ENCODE measurements at places on chromosomes 4 and X.
A peak's percentile ranks its signal among the peaks of the same experiment; 100 is the strongest.

DNA sequence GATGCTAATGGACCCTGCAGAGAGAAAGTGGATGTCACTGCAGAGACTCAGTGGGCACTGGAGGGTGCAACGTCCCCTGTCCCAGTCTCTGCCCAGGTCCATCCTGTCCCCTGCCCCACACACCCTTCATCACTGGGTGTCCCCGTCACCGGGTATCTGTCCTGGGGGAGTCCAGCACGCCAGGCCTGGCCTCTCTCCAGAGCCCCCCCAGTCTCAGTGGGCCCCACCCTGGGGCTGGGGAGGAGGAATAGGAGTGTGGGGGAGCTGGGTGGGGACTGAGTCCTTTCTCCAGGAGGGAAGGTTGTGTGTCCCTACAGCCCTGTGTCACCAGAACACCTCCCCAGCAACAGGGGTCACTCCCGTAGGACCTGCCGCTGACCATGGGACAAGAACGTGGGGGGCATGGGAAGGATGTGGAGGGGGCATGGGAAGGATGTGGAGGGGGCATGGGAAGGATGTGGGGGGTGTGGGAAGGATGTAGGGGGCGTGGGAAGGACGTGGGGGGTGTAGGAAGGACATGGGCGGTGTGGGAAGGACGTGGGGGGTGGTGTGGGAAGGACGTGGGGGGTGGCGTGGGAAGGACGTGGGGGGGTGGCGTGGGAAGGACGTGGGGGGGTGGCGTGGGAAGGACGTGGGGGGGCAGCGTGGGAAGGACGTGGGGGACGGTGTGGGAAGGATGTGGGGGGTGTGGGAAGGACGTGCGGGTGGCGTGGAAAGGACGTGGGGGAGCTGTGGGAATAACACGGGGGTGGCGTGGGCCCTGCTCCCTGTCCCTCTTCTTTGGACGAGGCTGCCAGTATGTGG, 21.0 kb upstream of the SPON2 start:
- DNase-seq, result no peak

DNA sequence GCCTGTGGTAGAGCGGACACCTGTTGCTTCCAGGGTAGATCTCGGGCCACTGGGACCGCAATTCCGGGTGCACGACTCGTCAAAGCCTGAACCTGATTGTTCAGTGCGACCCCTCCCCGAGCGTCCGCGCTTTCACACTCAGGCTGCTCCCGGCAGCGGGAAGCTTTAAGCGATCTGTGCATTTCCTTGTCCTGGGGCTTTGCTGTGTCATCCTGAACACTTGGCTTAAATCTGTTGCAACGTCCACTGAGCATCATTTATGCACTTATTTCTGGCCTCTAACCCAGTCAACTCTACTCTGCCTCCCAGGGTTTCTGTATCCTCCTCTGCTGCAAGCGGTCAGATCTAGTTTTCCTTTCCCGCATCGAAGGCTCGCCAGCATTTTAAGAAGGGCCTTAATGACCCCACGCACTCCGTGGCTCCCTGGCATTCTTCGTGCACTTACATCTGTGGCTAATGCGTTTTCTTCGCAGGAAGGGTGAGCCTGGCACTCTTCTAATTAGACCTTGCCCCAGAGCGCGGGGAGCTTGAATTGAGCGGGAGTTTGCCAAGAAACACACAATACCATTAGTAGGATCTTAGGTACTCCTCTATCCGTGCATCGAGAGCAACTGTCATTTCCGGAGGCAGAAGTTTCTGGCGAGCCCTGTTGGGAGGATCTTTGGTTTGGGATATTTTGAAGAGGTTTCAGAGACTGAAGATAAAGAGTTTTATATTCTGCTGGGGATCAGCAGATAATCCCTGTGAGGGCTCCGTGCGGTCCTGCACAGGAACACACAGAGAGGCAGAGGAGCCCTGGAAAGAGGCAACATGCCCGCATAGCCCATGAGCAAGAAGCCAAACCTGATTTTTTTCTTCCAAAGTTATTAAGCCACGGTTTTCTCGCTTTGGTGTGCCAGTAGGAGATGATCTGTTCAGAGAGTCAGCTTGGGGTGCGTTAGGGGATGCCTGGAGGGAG, 654 bp upstream of the DDIT4L start:
- DNase-seq, result no peak

DNA sequence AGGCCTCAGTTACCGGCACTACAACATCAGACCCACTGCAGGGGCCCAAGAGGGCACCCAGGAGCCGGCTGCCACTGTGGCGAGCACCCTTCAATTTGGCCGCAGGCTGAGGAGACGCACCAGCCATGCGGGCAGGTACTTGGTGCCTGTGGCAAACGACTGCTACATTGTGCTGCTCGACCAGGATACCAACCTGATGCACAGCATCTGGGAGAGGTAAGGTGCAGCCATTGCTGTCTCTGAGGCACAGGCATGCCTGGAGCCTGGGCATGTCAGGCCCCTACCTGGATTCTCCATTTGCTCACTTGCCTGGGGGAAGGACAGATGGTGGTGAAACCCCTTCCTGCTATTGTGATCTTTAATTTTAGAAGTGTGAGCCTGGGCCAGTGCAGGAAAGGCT, 30.1 kb downstream of the MAN2B2 start:
- DNase-seq, result no peak

GRCh38 chr4:26459054-26459755, 31.1 kb downstream of the CCKAR start:
- peak; percentile 66 for DNase-seq

DNA sequence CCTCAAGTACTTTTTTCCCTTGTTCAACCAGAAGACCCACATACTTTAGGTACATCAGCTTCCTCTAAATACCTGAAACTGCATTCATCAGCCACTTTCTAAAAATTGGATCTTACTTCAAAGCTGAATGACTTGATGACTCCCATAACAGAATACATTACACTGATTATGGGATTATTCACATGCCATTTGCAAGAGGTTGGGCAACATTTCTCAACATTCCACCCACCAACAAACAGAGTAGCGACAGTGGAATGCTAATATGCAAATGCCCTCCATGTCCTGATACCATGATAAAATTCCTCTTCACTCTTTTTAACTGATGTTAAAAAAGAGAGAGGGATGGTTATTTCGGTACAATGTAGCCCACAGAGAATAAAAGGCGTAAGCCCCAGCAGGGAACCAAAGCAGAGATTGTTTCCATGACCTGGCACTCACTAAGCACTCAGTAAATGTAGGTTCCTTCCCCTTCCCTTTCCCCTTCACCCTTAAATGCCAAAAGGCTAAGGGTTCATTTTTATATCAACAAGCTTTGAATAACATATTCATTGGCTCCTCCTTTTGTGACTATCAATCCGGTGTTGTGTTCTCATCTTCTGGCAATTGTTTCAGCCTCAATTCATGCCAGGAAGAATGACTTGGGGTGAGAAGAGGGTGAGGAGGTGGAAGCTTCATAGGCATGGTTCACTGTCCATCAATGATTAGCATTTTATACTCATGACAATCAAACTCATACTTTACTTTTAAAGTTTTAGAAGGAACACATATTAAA, 317.2 kb downstream of the DHX15 start:
- DNase-seq, result peak; percentile 60

- no peak for DNase-seq
These were observed 41.9 kb downstream of the COL4A6 start for GRCh38 chrX:108396188-108396891.

DNA sequence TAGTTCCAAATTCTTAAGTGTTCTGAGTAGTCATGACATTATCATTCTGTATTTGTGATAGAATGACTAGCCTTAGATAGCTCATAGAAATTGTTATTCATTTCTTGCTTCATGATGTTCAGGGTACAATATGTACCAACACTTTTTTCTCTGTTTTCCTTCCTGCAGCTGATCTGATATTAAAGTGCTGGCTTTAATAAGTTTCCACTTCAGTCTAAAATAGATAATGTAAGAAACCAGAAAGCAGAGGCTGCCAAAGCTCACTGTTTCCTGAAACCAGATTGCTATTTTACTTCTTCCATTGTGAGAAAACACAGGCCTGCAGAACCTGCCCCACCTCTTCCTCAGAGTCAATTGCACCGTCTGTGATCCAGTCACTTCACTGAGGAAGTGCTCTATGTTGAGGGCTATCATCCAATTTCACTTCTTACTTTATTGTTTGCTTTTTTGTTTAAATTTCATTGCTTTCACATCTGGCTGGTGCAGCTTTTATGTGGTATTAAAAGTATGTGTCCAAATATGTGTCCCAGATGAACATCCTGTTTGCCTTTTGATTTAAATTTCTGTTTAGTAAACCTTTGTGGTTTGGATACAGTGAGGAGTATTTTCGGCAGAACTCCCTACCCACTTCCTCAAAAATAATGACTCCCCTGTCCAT, 652.1 kb downstream of the ANKRD50 start:
- no peak for DNase-seq

- peak; percentile 6 for DNase-seq
These were observed 71.1 kb upstream of the DDIT4L start for GRCh38 chr4:100261346-100261745.

DNA sequence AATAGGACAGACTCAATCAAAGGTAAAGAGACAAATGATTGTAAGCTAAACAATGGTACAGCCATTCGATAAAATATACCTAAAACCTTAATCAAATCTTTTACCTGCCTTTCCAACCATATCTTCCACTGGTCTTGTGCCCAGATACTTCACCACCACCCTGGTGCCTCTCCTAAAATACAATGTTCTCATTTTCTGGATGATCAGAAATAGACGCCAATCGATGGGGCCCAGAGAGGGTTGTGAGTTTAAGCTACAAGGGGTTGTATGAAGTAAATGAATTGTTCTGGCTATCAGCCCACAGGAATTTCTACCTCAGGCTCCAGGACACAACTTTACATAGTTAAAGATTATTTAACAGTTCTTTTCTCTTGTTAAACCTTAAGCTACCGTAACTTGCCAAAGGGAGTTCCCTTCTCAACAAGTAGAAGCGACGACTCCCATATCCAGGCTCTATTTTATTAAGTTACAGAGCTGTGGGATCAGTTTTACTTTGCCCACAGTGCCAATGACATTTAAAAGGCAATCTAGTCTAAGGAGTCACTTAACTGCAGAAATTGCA, 99.1 kb downstream of the CHRNA9 start:
- no peak for DNase-seq

DNA sequence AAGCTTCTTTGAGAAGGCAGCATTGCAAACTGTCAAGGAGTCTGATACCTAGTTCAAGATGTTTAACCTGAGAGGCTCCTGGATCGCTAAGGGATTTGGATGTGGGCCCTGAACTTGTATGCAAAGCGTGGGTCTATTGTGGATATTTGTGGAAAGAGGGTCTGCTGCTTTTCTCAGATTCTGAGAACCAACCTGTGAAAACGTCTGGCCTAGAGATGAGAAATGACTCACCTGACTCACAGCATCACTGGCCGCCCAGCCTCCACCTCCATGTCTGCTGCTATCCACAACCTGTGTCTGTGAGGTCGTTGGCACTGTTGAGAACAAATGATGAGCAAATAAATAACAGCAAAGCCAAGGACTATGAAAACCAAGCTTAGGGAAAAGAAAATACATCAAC, 33.3 kb upstream of the PROM1 start:
- no peak for DNase-seq

GRCh38 chrX:40157228-40158035, 59.7 kb upstream of the BCOR start:
- DNase-seq, result no peak

- peak; percentile 26 for DNase-seq
These were observed 155.3 kb upstream of the GPC4 start for GRCh38 chrX:133570549-133570948.

DNA sequence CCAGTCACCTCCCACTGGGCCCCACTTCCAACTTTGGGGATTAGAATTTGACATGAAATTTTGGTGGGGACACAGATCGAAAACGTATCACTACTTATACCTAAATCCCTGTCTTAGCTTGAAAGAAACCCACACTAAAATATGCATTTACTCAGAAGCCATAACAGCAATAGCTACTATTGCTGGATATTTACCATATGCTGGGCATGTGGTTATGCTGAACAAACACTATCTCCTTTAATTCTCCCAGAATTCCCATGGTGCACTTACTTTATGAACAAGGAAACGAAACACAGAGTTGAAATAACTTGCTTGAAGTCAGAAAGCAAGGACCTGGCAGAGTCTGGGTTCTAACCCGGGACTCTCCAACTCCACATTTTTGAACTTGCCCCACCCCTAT, 39.3 kb downstream of the CYTL1 start:
- no peak for DNase-seq

DNA sequence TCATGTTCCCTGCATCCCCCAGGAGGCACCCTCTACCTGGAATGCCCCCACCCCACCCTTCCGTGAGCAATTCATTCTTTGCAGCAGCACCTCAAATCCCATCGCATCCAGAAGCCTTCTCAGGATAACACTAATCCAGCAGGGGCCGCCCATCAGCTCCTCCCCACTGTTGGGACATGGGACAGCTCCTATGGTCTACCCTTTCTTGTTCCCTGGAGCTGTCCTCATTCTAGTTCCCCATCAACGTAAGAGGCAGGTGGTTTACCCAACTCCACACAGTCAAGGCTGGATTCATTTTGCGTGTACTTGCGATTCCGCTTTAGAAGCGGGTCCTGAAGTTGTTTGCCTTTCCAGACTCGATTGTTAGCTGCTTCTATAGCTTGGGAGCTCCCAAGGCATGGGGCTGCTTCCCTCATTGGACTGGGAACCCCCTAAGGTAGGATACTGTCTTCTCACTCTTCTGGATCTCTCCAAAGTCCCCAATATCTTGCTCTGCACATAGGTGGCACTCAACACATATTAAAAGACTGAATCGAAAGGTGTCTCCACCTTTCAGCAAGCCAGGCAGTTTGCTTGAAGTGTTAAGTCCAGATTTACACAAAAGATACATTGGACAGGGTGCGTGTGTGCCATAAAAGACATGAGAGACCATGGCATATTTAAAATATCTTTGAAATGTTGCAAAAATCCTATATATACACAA, 942 bp upstream of the APLN start:
- DNase-seq, result no peak

All from fibroblast of skin of scalp (primary cell).